ENCODE measurements at places on chromosomes 16 and 17.

- no peak for DNase-seq
Observed at GRCh38 chr17:75414488-75414887, 9.0 kb upstream of the GRB2 start.

GRCh38 chr17:33804401-33804800 is 450.7 kb upstream of the CCL2 start:
- no peak for DNase-seq

GRCh38 chr16:31020536-31020935 is 10.1 kb upstream of the STX1B start:
- no peak for DNase-seq

DNA sequence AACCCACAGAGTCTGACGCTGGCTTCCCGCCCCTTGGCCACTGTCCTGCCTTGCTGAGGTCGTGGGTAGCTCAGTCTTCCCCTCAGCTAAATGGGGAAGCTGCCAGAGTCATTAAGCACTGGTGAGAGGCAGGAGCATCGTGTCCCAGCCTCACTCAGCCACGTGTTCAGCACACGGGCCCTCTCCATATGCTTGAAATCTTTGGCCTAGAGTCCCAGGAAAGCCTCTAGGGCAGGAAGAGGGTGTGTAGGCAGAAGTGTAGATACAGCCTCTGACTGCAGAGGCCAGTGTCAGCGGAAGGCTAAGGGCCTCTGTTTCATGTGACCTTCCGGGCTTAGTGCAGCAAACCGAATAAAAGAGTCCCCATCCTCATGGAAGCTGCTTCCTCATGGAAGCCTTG is 4.1 kb downstream of the DHODH start:
- DNase-seq = no peak

DNA sequence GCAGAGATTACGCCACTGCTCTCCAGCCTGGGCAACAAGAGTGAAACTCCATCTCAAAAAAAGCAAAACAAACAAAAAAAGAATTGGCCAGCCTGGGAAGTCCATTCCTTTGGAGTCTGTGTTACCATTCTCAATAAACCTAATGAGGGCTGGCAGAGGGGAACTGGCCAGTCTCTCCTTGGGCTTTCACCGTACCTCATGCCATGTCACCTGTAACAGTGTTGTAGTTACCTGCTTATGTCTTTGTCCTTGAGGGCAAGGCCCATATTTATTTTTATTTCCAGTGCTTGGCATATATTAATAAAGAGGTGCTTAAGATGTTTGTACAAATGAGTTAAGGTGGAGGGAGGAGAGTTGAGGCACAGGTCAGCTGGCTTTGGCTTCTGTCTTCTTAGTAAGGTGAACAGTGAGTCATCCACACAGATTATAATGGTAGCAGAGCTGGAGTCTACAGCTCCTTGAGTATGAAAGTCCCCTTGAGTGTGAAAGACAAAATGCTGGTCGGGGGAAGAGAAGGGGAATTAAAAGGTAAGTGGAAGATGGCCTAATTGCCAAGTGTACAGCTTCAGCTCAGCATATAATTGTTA is 8.4 kb downstream of the C1QBP start:
- no peak for DNase-seq

DNA sequence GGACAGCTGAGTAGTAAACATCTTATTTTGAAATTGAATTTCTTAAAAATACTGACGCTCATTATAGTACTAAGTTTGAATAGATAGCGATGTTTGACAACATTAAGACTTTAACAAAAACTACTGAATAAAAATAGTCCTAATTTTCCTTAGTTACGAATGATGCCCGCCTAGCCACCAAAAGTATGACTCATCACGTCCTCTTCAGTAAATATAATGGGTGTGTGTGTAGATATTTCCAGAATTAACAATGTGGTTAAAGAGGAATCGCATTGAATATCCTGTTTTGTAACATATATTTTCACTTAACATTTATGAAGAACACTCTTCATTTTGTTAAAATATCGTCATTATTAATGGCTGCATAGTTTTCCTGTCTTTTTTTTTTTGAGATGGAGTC is 187.6 kb downstream of the MYO1D start:
- DNase-seq = no peak

GRCh38 chr17:2171702-2172076 is 116.8 kb downstream of the HIC1 start:
- peak; percentile 79 for DNase-seq

DNA sequence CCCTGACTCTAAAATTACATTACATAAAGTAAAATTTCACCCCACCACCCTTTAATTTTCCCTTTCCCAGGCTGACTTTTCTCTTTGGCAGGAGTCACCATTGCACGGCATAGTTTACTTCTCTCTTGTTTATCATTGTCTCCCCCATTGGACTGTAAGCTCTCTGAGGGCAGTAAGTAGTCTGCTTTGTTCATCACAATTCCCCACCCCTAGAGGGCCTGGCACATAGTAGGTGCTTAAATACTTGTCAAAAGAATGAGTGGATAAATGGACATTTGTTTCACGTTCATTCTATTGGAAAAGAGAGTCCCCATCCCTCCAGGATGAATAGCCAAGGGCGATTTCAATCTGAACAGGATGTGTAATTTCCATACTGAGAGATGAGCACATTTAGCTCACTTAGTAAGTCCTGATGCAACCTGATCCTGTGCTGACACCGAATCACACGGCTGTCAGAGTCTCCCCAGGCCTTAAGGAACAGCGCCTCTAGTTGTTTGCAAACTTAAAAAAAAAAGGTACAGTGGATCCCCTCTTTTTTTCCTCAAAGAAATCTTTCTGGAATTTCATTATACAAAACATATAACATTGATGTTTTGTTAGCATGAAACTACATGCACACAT is 54.0 kb downstream of the AKAP1 start:
- DNase-seq = no peak

GRCh38 chr17:61366076-61366714 is 33.4 kb upstream of the TBX2 start:
- DNase-seq = no peak

GRCh38 chr17:40815381-40815780 is 7.0 kb downstream of the KRT10 start:
- no peak for DNase-seq

DNA sequence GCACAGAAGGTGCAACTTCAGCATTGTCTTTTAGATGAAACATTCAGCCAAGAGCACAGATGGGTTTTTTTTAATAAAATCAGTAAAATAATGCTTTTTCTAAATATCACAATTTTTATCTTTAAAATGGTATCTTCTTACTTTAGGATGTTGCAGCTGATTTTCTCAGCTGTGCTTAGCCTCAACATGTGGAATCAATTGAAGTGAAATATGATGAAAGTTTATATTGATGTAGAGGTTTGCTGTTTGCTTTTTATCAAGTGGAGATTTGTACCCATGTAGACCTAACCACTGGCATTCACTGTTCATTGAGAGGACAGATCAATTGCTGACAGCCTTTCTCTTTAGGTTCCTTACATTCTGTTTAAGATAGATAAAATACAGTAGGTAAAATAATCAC is 107.8 kb downstream of the CYB561 start:
- no peak for DNase-seq

- no peak for DNase-seq
Observed at GRCh38 chr16:1026057-1026783, 44.6 kb downstream of the SOX8 start.

DNA sequence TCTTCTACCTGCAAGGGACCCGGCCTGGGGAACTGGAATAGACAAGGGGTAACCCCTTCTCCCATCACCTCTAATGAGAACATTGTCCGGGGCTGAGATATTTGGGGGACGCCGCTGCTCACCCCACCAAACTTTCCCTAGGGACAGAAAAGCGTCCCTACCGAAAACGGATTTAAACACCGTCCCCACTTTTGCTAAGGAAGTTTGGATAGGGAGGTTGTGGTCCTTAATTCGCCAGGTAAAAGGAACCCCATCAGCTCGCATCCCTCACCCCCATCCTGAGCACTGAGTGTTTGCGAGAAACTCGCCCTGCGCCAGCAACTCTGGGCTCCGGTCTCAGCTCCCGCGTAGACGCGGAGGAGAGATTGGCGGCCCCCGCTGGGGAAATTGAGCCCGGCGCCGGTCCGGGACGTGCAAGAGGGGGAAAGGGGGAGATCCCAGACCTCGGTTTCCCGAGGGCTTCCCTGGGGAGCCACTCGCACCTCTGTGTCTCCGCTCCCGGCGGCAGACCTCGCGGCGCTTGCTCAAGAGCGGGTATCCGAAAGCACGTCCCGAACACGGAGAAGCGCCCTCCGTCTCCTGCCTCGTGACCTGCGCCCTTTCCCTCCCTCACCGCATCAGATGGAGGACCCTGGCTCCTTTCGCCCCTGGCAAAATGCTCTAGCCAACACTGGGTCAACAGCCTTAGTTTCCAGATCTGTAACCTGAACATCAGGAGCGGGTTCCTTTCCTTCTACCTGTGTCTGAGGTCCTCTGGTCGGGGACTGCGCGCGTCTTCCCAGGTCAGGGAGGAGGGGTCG is 3.1 kb upstream of the SOX9 start:
- no peak for DNase-seq

GRCh38 chr17:63919311-63919723 is 678 bp upstream of the GH1 start:
- DNase-seq = peak; percentile 61

DNA sequence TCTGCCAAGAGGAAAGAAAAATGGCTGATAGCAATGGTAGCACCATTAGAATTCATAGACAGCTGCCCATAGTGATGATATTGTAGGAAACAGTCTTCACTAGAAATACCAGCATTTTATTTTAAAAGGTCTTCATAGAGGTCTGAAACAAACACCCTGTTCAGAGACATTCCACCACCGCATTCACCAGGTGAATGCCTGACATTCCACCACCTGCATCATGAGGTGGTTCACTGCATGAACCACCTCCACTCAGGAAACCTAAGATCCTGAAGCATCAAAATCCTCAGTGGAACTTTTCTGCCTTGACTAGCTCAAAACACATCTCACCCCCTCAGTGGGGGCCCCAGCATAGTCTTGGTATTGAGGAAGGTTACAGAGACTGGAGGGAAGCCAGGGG is 91.5 kb upstream of the COX10 start:
- DNase-seq = no peak

DNA sequence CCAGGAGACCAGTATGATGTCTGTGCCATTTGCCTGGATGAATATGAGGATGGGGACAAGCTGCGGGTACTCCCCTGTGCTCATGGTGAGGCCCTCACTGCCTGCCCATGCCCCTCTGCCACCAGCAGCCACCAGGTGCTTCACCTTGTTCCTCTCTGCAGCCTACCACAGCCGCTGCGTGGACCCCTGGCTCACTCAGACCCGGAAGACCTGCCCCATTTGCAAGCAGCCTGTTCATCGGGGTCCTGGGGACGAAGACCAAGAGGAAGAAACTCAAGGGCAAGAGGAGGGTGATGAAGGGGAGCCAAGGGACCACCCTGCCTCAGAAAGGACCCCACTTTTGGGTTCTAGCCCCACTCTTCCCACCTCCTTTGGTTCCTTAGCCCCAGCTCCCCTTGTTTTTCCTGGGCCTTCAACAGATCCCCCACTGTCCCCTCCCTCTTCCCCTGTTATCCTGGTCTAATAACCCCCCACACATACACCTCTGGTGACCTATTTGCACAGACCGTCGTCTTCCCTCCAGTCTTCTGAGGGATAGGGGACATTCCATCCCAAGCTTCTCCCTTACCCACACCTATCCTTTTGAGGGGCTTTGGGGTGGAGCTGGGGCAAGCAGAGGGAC is 3.7 kb downstream of the PFN1 start:
- DNase-seq = no peak

DNA sequence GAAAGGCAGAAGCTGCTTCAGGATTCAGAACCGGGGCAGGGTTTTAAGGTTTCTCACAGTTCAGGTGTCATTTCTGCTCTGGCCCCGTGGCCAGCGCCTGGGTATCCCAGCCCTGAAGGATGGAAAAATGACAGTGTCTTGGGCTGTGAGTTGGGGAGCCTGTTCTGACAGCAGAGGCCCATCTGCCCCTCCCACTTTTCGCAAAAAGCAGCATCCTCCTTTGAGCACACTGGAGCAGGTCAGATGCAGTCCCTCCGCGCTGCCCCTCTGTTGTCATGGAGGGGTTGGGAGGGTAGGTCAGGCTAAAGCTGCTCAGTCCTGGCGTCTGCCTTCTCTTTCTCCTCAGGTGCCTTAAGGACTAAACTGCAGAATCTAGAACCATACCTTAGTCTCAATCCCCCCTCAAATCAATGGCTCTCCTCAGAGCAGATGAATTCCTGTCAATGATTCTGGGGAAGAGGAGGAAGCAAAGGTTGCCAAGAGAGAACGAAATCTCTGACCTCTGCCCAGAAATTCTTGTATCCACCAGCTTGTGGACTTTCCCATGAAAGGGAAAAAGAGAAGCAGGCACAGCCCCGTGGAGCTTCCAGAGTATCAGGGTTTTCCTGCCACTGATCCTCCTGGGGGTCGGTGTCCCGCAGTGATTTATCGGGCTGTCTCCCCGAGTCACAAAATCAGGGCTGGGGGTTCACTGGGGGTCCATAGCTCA is 7.3 kb downstream of the NEUROD2 start:
- no peak for DNase-seq

- no peak for DNase-seq
Observed at GRCh38 chr17:35079547-35080423, 16.3 kb upstream of the RFFL start.

- DNase-seq = peak; percentile 72
Observed at GRCh38 chr16:1182316-1182671, 29.4 kb downstream of the CACNA1H start.

DNA sequence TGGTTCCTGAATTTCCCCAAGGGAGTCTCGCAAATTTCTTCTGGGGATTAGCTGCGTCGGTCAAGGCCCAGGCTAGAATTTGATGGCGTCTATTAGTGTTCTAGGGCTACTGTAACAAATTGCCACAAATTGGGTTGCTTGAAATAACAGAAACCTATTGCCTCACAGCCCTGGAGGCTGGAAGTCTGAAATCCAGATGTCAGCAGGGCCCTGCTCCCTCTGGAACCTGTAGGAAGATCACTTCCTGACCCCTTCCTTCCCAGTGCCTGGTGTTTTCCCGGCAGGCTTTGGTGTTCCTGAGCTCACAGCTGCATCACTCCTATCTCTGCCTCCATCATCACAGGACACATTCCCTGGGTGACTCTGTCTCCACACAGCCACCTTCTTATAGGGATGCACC is 24.4 kb downstream of the DHRS7C start:
- no peak for DNase-seq

GRCh38 chr17:9256751-9257629 is 235.7 kb downstream of the NTN1 start:
- DNase-seq = no peak

GRCh38 chr16:951660-952301 is 19.0 kb downstream of the LMF1 start:
- no peak for DNase-seq

Measured in fibroblast of skin of scalp (primary cell).